ENCODE measurements at places on chromosomes 5 and 9.

DNA sequence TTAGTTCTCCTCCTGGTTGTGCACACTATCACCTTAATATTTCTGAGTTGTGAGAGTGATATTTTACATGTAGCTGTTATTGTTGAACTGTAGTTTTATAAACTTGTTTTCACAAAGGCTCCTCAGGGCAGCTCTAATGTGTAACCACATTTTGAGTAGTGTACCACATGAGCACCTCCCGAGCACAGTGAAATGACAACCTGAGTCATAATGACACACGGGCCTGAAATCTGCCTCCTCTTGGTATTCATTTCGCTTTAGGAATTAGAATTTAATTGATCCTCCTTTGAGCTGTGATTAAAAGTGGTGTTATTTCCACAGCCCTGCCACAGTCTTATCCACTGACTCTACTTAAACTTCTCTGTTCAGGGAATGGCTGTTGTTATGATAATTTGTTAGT lies 7.9 kb downstream of the MTRR start:
- no peak for DNase-seq

GRCh38 chr9:120899490-120900068 lies 22.6 kb upstream of the PHF19 start:
- no peak for DNase-seq

DNA sequence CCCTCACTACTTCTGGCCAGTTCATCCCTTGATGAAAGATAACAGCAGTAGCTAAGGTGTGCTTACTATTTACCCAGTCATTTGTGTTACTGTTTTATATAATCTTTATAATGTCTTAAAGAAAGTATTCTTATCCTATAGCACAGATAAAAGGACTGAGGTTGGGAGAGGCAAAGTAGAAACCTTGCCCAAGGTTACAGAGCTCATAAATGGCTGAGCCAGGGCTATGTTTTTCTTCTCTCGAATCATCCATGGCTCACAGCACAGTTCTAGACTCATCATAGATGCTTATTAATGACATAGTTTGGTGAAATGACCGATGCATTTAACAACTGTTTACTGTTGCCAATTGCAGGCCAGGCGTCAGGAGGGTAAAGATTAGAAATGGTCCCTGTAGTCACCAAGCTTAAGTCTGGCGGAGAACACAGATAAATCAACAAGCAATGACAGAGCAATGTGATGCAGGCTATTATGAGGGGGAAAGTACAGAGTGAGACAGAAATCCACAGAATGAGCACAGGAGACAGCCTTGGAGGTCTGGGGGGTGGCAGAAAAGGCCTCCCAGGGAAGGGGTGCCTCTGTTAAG lies 65.6 kb upstream of the ZNF622 start:
- no peak for DNase-seq

- DNase-seq = no peak
Observed at GRCh38 chr9:75664597-75664996, 225.9 kb upstream of the PCSK5 start.

DNA sequence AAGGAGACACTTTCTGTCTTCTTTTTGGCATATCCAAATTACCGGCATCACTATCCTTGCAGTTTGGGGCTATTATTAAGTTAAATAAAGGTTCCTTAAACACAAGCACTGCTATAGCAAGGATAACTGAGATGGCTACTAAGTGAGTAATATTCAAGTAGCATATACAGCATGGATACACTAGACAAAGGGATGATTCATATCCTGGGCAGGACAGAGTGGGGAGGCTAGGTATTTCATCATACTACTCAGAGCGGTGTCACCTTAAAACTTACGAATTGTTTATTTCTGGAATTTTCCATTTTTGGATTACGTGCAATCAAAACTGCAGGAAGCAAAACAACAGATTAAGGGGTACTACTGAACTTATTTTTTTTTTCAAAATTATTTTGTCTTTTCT lies 54.1 kb downstream of the FER start:
- DNase-seq = no peak

Measured in SIG-M5 (cell line).